Left lobe of liver (tissue), 2 donors: ENCODE measurements at places on chromosomes 6 and 20. TPM values are rescaled to one million over a fixed set of nuclear protein-coding genes. Genes with fewer than 3 reads are reported as not detected.
A peak's percentile ranks its signal among the peaks of the same experiment; 100 is the strongest.

DNA sequence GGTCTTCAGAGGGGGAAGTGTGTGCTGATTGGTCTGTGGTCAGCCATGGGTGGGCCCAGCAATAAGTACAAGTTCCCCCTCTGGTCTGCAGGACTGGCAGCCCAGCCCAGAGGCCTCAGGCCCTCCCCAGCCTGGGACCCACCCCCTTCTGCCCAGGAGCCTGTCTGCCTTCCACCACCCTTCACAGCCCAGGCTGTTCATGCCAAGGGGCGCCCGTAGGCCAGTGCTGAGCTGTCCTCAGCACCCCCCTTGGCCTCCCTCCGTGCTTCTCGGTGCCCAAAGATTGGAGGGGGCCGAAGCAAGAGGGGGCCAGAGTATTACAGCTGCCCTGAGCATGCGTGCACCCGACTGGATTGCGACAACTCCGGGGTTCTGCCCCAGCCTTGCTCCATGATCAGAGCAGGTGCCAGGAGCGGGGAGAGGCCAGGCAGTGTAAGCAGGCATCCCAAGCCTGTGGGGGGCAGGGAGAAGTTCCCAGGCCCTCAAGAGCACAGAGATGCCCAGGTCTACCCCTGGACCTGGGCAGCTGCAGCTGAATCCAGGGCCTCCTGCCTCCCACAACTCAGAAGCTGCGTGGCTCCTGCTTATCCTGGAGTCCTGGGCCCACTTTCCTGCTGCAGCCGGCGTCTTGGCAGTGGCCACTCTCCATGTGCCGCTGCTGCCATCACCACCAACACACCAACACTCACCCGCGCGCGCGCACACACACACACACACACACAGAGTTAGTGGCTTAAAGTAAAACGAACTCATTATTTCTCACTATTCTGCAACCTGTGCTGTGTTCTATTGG, 33.3 kb downstream of the CST9L start:
- no peak for DNase-seq

DNA sequence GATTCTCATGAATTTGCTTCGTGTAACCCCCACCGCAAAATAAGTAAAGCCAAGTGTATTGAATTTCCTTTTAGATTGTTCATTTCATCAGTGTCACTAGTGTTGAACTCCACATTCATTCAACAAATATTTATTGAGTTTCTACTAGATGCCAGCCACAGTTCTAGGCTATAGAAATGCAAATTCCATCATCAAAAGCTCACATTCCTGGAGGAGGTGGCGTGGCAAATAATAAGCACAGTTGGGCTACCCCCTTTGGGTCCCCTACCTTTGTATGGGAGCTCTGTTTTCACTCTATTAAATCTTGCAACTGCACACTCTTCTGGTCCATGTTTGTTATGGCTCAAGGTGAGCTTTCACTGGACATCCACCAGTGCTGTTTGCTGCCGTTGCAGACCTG, 12.7 kb upstream of the ME1 start:
- no peak for DNase-seq

DNA sequence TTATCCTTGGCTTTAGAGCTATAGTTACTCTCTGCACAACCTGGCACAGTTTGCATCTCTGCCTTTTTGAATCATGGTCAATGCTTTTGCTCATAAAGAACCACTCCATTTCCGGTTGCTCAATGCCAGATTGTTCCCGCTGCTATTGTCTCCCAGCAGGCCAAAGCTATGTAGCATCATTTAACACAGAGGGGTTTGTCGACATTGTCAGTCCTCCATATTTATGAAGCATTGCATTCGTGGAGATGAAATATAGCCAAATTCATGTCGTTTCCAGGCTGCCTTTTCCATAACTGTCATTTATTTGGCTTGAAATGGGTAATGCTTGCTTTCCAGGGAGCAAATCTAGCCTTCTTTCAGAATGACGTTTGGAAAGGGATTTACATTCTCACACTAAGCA, 598.8 kb downstream of the EPHA7 start:
- DNase-seq: no peak

DNA sequence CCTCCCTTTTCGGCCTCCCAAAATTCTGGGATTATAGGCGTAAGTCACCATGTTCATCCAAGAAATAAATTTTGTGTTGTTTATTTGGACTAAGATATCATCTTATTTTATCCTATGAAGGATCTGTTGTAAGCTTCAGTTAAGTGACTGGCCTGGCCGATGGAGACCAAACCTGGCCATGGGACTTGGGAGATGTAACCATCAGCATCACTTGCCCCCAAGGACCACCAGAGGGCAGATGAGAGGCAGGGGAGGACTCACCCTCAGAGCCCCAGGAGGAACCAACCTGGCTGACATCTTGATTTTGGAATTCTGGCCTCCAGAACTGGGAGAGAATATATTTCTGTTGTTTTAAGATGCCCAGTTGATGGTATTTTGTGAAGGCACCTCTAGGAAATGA, 266.7 kb downstream of the CDH26 start:
- DNase-seq: no peak

DNA sequence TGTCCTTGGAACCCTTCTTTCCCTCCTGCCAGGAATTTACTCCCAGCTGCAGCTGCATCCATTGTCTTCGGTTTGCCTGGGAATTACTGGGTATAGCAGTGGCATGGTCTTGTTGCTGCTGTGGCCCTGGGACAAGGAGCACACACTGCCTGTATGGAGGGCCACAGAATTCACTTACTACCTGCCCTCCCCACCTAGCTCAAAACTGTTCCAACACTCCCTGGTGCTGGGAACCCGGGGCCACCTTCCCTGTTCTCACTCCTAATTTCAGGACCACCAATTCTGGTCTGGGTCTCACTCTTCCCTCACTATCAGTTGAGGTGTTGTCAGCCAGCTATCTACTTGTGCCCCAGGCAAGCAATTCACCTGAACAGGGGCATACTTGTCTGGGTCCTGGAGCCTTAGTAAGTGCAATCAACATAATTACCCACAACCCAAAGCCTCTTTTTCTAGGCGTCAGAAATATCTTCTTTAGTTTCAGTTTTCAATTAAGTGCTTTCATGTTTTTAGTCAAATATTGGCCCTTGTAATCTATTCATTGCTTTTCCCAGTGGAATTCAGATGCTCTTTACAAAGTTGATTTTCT, 47.2 kb downstream of the METTL24 start:
- DNase-seq: no peak

- no peak for DNase-seq
Measured at GRCh38 chr20:18847226-18847755, 33.7 kb downstream of the SCP2D1 start.

The CCN6 gene
- total RNA-seq: not detected

The KCNS1 gene
- total RNA-seq: not detected

DNA sequence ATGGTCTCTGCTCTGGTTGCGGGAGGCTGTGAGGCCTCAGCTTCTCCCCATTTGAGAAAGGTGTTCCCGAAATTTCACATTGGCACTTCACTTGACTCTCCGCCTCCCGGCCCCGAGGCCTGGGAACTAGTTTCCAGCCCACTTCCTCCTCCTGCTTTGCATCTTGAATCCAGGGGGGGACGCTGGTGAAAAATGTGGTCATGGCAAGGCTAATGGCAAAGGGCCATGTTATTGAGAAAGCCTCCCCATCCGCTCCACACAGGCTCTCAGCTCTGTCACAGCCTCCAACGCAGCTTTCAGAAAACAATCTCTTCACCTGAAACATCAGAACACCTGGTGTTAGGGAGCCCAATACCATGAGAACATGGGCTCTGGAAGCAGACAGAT, 5.6 kb downstream of the PLAGL2 start:
- no peak for DNase-seq

DNA sequence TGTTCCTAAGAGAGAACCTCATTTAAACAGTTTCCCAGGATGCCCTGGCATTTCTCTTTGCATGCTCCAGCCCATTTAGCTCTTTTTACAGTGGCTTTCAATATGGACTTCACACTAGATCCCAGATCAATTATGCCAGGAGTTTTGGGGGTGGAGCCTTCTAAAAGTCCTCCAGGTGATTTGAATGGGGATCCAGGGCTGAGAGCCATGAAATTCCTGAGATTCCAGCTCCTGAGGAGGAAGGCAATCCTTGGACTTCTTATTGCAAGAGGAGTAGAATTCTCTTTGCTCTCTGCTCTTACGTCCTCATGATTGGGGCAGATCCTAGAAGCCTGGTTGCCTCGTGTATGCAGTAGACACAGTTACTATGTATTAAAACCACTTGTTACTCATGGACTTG, 184.2 kb downstream of the DHX35 start:
- DNase-seq: no peak

DNA sequence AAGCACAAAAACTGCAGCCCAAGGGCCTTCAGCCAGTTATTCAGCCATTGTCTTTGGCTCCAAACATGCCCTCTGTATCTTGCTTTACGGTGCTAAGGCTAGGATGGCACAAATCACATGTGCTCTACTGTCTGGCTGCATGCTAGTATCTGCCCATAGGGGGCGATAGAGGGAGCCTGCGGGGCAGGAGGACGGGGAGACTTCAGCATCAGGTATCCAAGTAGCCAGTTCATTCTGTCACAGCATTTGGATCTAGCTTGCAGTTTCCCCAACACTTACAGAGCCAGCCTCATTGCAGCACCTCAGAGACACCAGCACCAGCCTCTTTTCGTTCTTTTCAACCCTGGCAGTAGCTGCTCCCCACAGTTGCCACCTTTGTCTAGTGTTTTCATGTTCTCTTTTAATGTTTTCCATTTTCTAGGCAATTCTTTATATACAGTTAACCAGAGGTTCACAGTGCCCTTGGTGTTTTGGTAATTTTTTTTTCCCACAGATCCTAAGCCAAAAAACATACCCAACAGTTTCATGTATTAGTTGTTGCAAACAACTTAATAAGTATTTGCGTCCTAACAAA, 705.9 kb downstream of the PTPRT start:
- DNase-seq: no peak

The CNKSR3 gene
- total RNA-seq: 42.9 TPM

DNA sequence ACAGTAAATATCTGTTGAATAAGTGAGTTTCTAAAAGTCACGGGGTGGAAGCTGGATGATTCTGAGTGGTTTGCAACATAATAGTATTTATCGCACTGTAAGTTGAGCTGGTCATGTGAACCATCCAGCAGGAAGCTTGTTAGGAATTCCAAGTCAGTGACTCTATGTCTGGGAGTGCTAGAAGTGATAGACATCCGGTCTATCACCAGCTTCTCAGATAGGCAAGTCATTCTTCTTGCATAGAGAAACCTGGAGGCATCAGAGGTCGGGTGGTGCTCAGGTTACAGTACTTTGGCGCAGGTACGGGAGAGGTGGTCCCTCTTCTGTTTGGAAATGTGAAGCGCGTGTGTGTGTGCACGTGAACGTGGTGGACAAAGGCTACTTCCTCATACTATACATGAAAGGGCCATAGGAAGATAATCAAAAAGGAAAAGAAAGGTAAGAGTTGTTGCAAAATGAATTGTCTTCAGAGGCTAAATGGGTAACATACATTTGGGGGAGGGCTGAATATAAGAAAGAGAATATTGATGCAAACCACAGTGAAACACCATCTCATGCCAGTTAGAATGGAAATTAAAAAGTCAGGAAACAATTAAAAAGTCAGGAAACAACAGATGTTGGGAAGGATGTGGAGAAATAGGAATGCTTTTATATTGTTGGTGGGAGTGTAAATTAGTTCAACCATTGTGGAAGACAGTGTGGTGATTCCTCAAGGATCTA, 299.3 kb upstream of the ZFP64 start:
- DNase-seq: no peak

DNA sequence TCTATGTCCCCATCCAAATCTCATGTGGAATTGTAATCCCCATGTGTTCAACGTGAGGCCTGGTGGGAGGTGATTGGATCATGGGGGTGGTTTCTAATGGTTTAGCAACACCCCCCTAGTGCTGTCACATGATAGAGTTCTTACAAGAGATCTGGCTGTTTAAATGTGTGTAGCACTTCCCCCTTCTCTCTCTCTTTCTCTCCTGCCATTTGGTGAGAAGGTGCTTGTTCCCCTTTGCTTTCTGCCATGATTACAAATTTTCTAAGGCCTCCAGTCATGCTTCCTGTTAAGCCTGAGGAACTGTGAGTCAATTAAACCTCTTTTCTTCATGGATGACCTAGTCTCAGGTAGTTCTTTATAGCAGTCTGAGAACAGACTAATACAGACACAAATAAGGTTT, 165.4 kb downstream of the OGFRL1 start:
- DNase-seq: no peak

DNA sequence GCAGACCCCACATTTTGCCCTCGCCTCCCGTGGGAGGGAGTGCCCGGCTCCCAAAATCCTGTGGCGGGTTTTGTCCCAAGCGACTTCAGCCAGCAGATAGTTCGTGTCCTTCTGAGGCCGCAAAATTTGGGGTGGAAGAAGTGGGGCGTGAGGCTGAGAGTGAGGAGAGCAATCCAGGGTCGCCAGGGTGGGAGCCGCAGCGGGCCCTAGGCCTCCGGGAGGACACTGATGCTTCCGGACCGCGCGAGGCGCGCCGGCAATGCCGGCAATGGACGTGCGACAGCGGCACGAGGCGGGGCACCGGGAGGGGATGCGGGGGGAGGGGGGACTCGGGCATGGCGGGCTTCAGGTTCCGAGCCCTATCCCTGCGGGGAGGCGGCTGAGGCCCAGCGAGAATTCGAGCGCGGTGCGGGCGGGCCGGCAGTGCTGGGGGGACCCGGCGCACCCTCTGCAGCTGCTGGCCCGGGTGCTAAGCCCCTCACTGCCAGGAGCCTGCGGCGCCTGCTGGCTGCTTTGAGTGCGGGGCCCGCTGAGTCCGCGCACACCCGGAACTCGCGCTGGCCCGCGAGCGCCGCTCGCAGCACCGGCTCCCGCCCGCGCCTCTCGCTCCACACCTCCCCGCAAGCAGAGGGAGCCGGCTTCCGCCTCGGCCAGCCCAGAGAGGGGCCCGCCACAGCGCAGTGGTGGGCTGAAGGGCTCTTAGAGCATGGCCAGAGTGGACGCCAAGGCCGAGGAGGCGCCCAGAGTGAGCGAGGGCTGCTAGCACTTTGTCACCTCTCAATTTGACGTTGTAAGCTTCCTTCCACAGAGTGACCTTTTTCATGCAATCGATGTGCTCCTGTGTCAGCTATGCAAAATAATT, 143.8 kb downstream of the LPA start:
- DNase-seq: peak; percentile 87

- no peak for DNase-seq
Measured at GRCh38 chr6:13538084-13538483, 36.3 kb upstream of the SIRT5 start.

The PRDM13 gene
- not detected for total RNA-seq

GRCh38 chr20:1926237-1926636, 31.0 kb downstream of the SIRPA start:
- DNase-seq: no peak

The GABRR1 gene
- total RNA-seq: not detected

GRCh38 chr20:51444467-51444866, 98.1 kb downstream of the NFATC2 start:
- DNase-seq: no peak

The PAX1 gene
- not detected for total RNA-seq
